ENCODE measurements at places on chromosomes 2 and 18. TPM values are rescaled to one million over a fixed set of nuclear protein-coding genes. Genes with fewer than 3 reads are reported as not detected.

GRCh38 chr2:217011576-217011975, 151.7 kb upstream of the TNP1 start:
- peaks cover 1% of the 10 kb centered on the region for H3K4me1 ChIP-seq
- DNase-seq = no peak
- H3K4me3 ChIP-seq = no peak overlapping the region
- H3K36me3 ChIP-seq = no peaks in the 10 kb centered on the region
- peaks cover 11% of the 10 kb centered on the region for H3K27me3 ChIP-seq

DNA sequence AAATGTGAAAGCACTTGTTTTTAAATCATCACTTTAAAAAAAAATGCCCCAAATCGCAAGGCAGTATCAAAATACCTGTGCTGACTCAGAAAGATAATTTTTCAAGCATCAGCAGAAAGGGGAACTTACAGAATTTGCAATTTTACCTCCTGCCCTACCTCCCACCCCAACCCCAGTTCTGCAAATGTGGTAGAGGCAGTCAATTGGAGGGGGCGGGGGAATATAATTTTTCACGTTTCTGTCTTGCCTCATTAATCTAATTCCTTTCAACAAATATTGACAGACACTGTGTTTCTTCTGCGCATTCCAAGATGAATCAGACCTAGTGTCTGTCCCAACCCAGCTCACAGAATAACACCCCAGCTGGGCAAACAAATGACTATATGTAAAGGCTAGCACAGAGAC, 76.8 kb downstream of the ALPK2 start:
- no peak overlapping the region for H3K27ac ChIP-seq
- no peaks in the 10 kb centered on the region for H3K36me3 ChIP-seq
- H3K27me3 ChIP-seq = peaks cover 27% of the 10 kb centered on the region
- H3K4me3 ChIP-seq = no peak overlapping the region

GRCh38 chr2:40332191-40332826, 119.6 kb downstream of the SLC8A1 start:
- no peak for DNase-seq
- H3K27ac ChIP-seq = no peak overlapping the region
- no peak overlapping the region for H3K4me3 ChIP-seq
- H3K4me1 ChIP-seq = no peaks in the 10 kb centered on the region
- H3K36me3 ChIP-seq = no peaks in the 10 kb centered on the region

Gene PDE1A
- total RNA-seq = 3.3 TPM

Gene RTP5
- not detected for total RNA-seq

- H3K27me3 ChIP-seq = no peaks in the 10 kb centered on the region
- no peak overlapping the region for H3K27ac ChIP-seq
- H3K4me3 ChIP-seq = no peak overlapping the region
Measured at GRCh38 chr2:148971547-148971946, 67.0 kb upstream of the LYPD6B start.

Gene PPIL3
- 65.1 TPM for total RNA-seq

Gene FMNL2
- 108 TPM for total RNA-seq

Gene CROCC2
- total RNA-seq = 0.36 TPM

- H3K27ac ChIP-seq = no peak overlapping the region
- DNase-seq = no peak
- H3K36me3 ChIP-seq = no peaks in the 10 kb centered on the region
- peaks cover 11% of the 10 kb centered on the region for H3K27me3 ChIP-seq
Measured at GRCh38 chr2:33525666-33526065, 49.2 kb downstream of the RASGRP3 start.

Gene ASTL
- total RNA-seq = not detected

Gene CRYBA2
- total RNA-seq = 30.1 TPM

GRCh38 chr18:5625076-5625475, 81.3 kb upstream of the EPB41L3 start:
- H3K27ac ChIP-seq = no peak overlapping the region
- no peak for DNase-seq
- H3K4me1 ChIP-seq = peaks cover 7% of the 10 kb centered on the region
- no peaks in the 10 kb centered on the region for H3K36me3 ChIP-seq
- H3K4me3 ChIP-seq = no peak overlapping the region

Gene ASXL2
- 24.3 TPM for total RNA-seq

DNA sequence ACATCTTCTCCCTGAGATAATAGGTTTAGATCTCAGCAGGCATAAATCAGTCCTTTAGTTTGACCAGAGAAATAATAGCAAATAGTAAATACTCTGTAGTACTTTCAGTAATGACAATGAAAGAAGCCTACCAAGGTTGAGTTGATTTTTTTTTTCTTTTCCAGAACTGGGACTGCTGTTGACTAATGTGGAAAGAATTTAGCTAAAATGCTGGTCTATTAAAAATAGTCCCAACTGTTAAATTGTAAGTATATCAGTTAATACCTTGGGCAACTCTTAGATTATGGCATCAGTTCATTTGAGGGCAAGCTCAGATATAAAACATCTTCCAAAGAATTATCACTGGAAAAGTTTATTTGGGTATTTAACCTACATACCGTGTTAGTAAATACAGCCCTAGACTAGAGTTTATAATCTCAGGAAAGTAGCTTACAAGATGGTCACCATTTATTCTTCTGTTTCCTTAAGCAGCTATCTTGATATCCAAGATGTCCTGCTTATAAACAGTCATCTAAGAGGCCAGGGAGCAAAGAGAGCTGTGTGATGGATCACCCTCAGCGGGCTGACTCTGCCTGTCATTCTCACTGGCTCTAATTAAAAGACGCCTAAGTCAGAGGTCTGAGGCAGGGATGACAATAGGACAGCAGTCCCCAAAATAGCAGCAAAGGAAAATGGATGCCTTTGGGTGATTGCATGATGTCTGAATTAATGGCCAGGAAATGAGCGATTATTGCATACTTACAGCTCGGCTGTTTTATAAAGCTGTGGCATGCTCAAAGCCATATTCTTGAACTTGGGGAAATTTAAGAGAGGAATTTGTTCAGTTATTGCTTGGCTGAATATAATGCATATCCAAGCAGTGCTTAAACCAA, 121.3 kb downstream of the MTX2 start:
- H3K4me3 ChIP-seq = no peak overlapping the region
- H3K36me3 ChIP-seq = no peaks in the 10 kb centered on the region
- DNase-seq = no peak
- H3K27ac ChIP-seq = no peak overlapping the region

Gene GAD1
- 0.27 TPM for total RNA-seq

Gene RIT2
- total RNA-seq = not detected

DNA sequence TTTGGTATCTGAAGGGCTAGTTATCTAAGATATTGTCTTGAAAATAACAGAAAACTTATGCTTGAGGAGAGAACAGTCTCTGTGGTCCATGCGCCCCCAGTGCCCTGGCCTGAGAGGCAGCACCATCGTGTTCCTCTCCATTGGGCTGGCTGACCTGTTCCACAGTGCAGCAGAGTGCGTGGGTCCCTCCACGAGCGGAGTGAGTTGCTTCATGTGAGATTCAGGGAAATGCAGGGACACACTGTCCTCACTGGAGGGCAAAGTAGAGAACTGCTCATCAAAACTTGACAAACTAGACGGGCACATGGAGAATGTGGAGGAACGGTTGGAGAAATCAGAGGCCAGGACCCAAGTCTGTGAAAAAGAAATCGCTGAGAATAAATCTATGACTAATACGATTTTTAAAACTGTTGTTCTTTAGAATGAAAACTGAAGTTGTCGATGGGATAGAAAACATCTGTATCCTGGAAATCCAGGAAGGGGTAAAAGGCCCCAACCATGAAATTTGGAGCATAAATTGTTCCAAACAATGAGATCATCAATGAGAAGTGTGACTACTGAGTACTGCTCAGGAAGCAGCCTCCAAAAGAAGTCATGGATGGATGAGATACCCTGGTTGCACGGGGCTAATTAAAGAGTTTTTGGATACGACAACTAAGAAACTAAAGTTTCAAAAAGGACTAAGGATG, 58.1 kb downstream of the REV1 start:
- no peaks in the 10 kb centered on the region for H3K4me1 ChIP-seq
- peaks cover 9% of the 10 kb centered on the region for H3K36me3 ChIP-seq
- H3K4me3 ChIP-seq = no peak overlapping the region
- H3K27ac ChIP-seq = no peak overlapping the region
- no peaks in the 10 kb centered on the region for H3K27me3 ChIP-seq
- no peak for DNase-seq

DNA sequence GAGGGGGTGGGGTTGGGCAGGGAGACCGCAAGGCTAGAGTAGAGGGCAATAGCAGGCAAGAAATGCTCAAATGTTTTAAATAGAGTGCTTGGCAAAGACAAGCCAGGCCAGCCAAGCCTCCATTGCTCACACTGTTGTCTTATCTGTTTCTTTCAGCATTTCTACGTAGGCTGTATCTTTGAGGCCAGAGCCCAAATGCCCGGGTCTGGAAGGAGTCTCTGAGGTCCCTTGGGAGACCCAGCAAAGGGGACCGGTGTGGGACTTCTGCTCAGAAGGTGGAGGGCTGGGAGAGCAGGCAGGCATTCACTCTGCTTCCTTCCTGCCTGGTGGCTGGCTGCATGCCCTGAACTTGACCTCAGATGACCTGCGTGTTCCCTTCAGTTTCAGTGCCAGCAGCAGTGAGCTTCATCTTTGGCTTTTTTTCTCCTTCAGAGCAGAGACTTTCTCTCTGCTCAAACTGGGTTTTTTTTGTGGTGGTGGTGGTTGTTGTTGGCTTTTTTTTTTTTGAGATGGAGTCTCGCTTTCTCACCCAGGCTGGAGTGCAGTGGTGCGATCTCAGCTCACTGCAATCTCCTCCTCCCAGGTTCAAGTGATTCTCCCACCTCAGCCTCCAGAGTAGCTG, 13.7 kb upstream of the TET3 start:
- no peak for DNase-seq
- H3K4me3 ChIP-seq = no peak overlapping the region
- peaks cover 14% of the 10 kb centered on the region for H3K27me3 ChIP-seq

GRCh38 chr2:86292571-86293515, 44.6 kb downstream of the REEP1 start:
- H3K27me3 ChIP-seq = no peaks in the 10 kb centered on the region
- no peak overlapping the region for H3K4me3 ChIP-seq
- peaks cover 2% of the 10 kb centered on the region for H3K4me1 ChIP-seq
- DNase-seq = no peak

- H3K4me1 ChIP-seq = no peaks in the 10 kb centered on the region
- H3K27me3 ChIP-seq = no peaks in the 10 kb centered on the region
- DNase-seq = no peak
- H3K27ac ChIP-seq = no peak overlapping the region
Measured at GRCh38 chr2:18273205-18273604, 287.2 kb downstream of the RDH14 start.

DNA sequence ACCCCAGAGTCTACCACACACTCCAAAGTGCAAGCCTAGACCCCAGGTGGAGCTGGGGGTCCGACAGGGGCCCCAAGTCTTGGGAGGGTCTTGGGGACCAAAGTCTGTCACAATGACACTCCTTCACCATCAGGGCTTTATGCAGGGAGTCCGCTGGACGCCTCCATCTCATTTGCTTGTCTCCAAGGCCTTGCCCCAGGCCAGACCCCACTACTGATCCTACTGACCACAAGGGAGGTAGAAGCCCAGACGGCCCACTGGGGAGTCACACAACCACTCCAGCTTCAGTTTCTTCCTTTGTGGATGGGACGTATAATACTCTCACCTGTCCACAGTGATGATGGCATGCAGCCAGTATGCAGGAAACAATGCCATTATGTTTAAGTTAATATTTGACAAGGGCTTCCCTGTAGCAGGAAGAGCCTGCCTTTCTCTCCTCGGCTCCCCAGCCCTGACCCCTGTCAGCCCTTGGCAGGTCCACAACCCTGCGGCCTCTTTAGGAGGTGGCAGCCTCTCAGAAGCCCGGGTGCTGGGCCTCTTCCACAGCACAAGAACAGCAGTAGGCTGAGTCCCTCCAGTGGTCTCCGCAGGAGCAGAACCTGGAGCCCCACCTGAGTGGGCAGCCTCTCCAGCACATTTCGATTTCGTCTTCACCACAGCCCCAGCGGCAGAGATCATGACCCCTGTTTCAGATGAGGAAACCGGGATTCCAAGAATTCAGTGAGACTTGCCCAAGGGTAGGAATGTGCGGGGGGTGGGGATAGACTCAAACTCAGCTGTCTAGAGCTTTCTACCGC, 6.5 kb downstream of the BIN1 start:
- no peaks in the 10 kb centered on the region for H3K36me3 ChIP-seq
- H3K4me3 ChIP-seq = peak overlapping the region; percentile 20
- H3K4me1 ChIP-seq = peaks cover 28% of the 10 kb centered on the region
- no peaks in the 10 kb centered on the region for H3K27me3 ChIP-seq
- DNase-seq = no peak

Gene HNMT
- 17.6 TPM for total RNA-seq

- H3K27ac ChIP-seq = no peak overlapping the region
- H3K4me1 ChIP-seq = peaks cover 3% of the 10 kb centered on the region
- H3K36me3 ChIP-seq = peaks cover 28% of the 10 kb centered on the region
Measured at GRCh38 chr2:119517433-119517832, 6.8 kb downstream of the SCTR start.

- H3K36me3 ChIP-seq = no peaks in the 10 kb centered on the region
- no peak overlapping the region for H3K27ac ChIP-seq
- no peak overlapping the region for H3K4me3 ChIP-seq
- peaks cover 23% of the 10 kb centered on the region for H3K27me3 ChIP-seq
- DNase-seq = no peak
Measured at GRCh38 chr2:207288628-207289027, 122.9 kb upstream of the KLF7 start.

GRCh38 chr2:197387179-197387578, 47.6 kb downstream of the SF3B1 start:
- H3K4me3 ChIP-seq = no peak overlapping the region
- H3K27me3 ChIP-seq = no peaks in the 10 kb centered on the region
- peaks cover 9% of the 10 kb centered on the region for H3K36me3 ChIP-seq
- H3K27ac ChIP-seq = no peak overlapping the region
- DNase-seq = no peak

- H3K36me3 ChIP-seq = no peaks in the 10 kb centered on the region
- H3K27ac ChIP-seq = no peak overlapping the region
- DNase-seq = no peak
- peaks cover 4% of the 10 kb centered on the region for H3K4me1 ChIP-seq
Measured at GRCh38 chr2:64295326-64296139, 151.3 kb upstream of the PELI1 start.

GRCh38 chr2:25712455-25712854, 39.1 kb upstream of the DTNB start:
- H3K36me3 ChIP-seq = no peaks in the 10 kb centered on the region
- peaks cover 3% of the 10 kb centered on the region for H3K27me3 ChIP-seq
- no peak overlapping the region for H3K4me3 ChIP-seq
- H3K27ac ChIP-seq = no peak overlapping the region
- no peak for DNase-seq
- peaks cover 15% of the 10 kb centered on the region for H3K4me1 ChIP-seq

Gene LYPD6
- total RNA-seq = 30.1 TPM

- H3K27me3 ChIP-seq = peaks cover 5% of the 10 kb centered on the region
- H3K4me1 ChIP-seq = no peaks in the 10 kb centered on the region
- no peak for DNase-seq
Measured at GRCh38 chr18:76056471-76057110, 438.5 kb downstream of the ZNF516 start.

Data from progenitor cell of endocrine pancreas (in vitro differentiated cells).